ENCODE measurements at places on chromosomes 7 and 10.
A peak's percentile ranks its signal among the peaks of the same experiment; 100 is the strongest.

GRCh38 chr10:100972115-100972903 lies 3.0 kb downstream of the SEMA4G start:
- no peak for DNase-seq

DNA sequence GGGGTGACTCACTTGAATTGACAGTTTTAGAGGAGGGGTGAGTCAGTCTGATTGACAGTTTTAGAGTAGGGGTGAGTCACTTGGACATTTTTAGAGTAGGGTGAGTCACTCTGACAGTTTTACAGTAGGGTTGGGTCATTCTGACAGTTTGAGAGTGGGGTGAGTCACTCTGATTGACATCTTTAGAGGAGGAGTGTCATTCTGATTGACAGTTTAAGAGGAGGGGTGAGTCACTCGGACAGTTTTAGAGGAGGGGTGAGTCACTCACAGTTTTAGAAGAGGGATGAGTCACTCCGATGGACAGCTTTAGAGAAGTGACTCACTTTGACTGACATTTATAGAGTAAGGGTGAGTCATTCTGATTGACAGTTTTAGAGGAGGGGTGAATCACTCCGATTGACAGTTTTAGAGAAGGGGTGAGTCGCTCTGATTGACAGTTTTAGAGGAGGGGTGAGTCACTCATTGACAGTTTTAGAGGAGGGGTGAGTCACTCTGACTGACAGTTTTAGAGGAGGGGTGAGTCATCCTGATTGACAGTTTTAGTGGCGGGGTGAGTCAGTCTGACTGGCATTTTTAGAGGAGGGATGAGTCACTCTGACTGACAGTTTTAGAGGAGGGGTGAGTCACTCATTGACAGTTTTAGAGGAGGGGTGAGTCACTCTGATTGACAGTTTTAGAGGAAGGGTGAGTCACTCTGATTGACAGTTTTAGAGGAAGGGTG lies 595.9 kb downstream of the DNAJB6 start:
- DNase-seq, result peak; percentile 7

DNA sequence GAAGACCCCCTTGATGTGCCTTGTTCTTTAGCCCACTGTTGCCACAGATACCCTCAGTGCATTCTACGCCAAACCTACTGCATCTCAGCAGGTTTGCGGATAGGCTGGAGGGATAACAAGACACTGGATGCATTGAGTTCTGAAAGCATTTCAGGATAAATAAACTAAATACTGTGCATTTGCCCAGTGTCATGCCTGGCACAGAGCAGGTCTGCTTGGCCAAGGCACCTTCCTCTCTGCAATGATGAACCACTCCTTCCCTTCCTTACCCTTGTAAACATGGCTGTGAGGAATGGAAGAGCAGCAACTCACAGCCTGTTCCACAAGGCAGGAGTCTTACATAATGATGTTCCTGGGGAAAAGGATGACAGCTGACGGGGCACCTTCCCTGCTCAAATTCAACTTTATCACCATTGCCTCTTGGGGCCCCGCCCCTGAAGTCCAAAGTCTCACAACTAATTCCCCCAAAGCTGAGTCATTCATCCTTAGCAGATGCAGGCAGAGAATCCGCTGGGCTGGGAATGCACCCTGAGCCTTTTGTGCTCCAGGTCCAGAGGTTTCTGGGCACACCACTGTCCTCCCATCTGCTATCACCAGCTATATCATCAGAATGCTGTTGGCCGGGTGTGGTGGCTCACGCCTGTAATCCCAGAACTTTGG lies 11.6 kb downstream of the DDX56 start:
- peak; percentile 73 for DNase-seq

GRCh38 chr10:117755659-117756014 lies 213.1 kb downstream of the EMX2 start:
- no peak for DNase-seq

GRCh38 chr7:39936761-39937160 lies 13.3 kb upstream of the CDK13 start:
- DNase-seq, result no peak

DNA sequence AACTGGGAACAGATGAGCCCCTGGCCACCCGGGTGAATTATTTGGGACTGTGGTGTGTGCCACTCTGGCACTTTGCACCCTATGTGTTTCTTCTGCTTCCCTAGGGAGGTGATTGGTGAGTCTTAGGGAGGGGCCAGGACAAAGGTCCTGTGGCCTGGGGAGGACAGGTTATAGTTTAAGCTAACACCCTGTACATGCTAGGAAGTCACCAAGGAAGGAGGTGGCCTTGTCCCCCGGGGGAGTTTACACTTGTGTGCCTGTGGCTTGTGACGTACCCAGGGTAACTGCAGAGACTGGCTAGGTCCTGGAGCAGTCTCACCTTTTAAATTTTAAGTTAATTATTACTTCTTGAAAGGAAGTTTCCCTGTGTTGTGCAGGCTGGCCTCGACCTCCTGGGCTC lies 196.2 kb downstream of the BAMBI start:
- DNase-seq, result no peak

- no peak for DNase-seq
Observed at GRCh38 chr10:7560519-7560918, 106.2 kb downstream of the ITIH5 start.

DNA sequence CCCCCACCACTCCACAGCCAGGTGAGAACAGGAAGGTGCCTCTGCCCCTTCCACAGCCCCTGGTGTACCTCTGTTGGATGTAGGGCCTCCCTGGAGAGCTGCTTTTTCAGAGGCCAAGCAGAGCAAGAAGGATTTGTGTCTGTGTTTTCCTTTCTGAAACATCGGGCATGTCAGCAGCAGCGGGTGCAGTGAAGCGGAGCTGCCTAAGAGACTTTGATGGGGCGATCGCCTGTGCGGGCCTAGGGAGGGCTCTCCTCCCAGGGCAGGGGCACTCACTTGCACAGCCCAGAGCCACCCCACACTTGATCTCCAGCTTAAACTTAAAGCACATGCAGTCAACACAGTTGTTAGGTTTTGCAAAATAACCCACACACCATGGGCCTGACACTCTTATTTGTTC lies 324.7 kb downstream of the ACTR3B start:
- DNase-seq, result no peak

- no peak for DNase-seq
Observed at GRCh38 chr10:47036771-47037170, 125.5 kb downstream of the PTPN20 start.

GRCh38 chr7:28078036-28078901 lies 102.3 kb downstream of the JAZF1 start:
- DNase-seq, result peak; percentile 48
